Endothelial cell of coronary artery (primary cell): ENCODE measurements at places on chromosomes 7 and 10. TPM values are rescaled to one million over a fixed set of nuclear protein-coding genes. Genes with fewer than 3 reads are reported as not detected.

The BEND7 gene
- total RNA-seq, result 10.2 and 15.2 TPM in 2 replicates

The FGFBP3 gene
- total RNA-seq, result 0.09 and 0.19 TPM in 2 replicates

The HMX3 gene
- total RNA-seq, result not detected in 2 replicates

The CYP2E1 gene
- 0.47 TPM in 1 of 2 replicates, not detected in the other for total RNA-seq

The UCMA gene
- not detected in 2 replicates for total RNA-seq

The NUTM2A gene
- 0.19 and 0.27 TPM in 2 replicates for total RNA-seq

The OPN1SW gene
- total RNA-seq, result not detected in 2 replicates

The CLIP2 gene
- total RNA-seq, result 26.2 and 33.1 TPM in 2 replicates

The ACTL6B gene
- total RNA-seq, result not detected in 2 replicates

The ADCYAP1R1 gene
- total RNA-seq, result under 0.01 and 0.90 TPM in 2 replicates

The MAGI2 gene
- 1.8 and 3.4 TPM in 2 replicates for total RNA-seq

The CTTNBP2 gene
- 0.18 TPM in 1 of 2 replicates, not detected in the other for total RNA-seq

The PALD1 gene
- total RNA-seq, result 25.0 and 57.1 TPM in 2 replicates

The PDZD7 gene
- total RNA-seq, result 0.27 and 0.85 TPM in 2 replicates

The ASIC3 gene
- not detected in 2 replicates for total RNA-seq

The SRGN gene
- total RNA-seq, result 961 and 1,471 TPM in 2 replicates

The NKX2-3 gene
- total RNA-seq, result not detected in 2 replicates

The FAM237B gene
- total RNA-seq, result not detected in 2 replicates

The PLXNA4 gene
- total RNA-seq, result 0.75 and 18.4 TPM in 2 replicates

The TUBAL3 gene
- 0.18 and 0.19 TPM in 2 replicates for total RNA-seq

The PTN gene
- total RNA-seq, result 0.27 and 0.56 TPM in 2 replicates
